ENCODE measurements at places on chromosomes 3 and 15.

DNA sequence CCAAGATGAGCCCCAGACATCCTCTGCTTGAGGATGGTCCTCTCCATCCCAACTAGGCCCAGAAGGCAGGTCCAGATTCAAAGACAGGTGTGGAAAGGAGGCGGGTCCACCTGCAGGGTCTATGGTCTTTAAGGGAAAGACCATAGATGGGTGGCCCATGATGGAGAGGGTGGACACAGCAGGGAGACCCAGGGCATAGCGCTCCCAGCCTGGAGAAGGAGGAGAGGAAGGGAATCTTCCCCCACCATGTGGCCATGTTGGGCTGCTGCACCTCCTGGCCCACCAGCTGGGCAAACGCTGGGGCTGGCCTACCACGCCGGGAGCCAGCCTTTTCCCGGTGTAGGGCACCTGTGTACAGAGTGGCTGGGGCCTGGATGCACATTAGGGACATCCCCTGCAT is 265.2 kb upstream of the TLE3 start:
- no peak for DNase-seq

DNA sequence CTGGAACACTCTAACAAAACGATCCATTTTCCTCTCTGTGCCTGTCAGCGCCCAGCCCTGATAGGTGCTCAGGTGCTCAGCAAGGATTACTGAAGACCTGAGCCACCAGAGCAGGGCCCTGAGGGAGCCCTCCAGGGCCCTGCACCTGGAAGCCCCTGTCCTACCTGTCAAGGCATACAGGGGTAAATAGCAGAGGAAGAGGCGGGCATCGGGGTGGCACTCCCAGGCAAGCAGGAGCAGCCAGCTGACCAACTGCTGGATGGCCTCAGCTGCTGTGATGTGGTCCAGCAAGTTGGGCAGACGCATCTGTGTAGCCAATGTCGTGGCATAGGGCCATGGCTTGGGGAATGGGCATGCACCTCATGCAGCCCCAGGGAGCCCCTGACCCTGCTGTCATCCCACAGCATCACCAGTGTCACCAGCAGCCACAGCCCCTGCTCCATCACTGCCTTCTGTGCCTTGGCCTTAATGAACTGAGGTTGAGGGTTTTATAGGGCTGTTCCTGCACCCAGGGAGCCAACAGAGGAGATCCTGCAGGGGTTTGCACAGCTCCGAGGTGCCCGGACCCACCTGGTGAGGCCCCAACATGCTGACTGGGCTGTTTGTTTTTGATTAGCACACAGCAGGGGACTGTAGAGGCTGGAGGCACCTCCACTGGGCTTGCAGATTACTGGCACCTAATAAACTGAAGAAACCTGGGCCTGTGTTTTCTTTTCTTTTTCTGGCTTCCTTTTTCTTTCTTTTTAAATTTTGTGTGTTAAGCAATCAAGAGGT is 7.9 kb upstream of the WDR6 start:
- no peak for DNase-seq

- no peak for DNase-seq
Measured at GRCh38 chr15:74200412-74200815, 2.2 kb downstream of the STRA6 start.

GRCh38 chr15:41935566-41936020 is 36.8 kb downstream of the EHD4 start:
- no peak for DNase-seq

GRCh38 chr3:45994419-45995235 is 997 bp downstream of the FYCO1 start:
- no peak for DNase-seq

- DNase-seq, result no peak
Measured at GRCh38 chr3:11305509-11305908, 33.3 kb downstream of the ATG7 start.

DNA sequence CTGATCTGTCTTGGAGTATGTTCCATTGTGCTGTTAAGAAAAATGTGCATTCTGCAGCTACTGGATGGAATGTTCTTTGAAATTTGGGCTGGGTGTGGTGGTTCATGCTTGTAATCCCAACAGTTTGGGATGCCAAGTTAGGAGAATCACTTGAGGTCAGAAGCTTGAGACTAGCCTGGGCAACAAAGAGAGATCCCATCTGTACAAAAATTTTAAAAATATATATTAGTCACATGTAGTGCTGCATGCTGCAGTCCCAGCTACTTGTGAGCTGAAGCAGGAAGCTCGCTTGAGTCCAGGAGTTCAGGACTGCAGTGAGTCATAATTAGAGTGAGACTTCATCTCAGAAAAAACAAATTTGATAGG is 62.8 kb upstream of the PLSCR4 start:
- no peak for DNase-seq

GRCh38 chr15:70480196-70480856 is 283.0 kb downstream of the UACA start:
- no peak for DNase-seq

GRCh38 chr3:104396974-104397669 is 969.6 kb upstream of the ALCAM start:
- no peak for DNase-seq
